ENCODE measurements at places on chromosomes 5 and 9.

- no peak overlapping the region for H3K27ac ChIP-seq
- DNase-seq: peak; percentile 13
- no peaks in the 10 kb centered on the region for H3K27me3 ChIP-seq
- H3K4me1 ChIP-seq: no peaks in the 10 kb centered on the region
- no peaks in the 10 kb centered on the region for H3K36me3 ChIP-seq
These were observed 384.5 kb upstream of the CDH6 start for GRCh38 chr5:30808996-30809395.

DNA sequence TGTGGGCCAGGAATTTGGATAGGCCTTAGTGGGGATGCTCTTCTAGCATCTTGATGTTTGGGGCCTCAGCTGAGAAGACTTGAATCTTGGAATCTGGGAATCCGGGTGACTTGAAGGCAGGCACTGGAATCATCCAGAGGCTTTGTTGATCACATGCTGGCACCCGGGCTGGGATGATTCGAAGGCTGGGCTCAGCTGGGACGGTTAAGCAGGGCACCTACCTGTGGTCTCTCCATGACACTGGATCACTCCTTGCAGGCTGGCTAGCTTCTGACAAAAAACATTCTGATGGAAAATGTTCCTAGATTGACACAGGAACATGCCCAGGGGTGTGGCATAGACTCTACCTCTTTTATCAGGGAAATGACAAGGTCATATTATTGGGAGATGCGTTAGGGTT lies 149.1 kb downstream of the TENT4A start:
- H3K27ac ChIP-seq: no peak overlapping the region
- no peaks in the 10 kb centered on the region for H3K4me1 ChIP-seq
- H3K4me3 ChIP-seq: no peak overlapping the region
- no peaks in the 10 kb centered on the region for H3K27me3 ChIP-seq
- H3K36me3 ChIP-seq: no peaks in the 10 kb centered on the region
- no peak for DNase-seq

- DNase-seq: no peak
- no peak overlapping the region for H3K4me3 ChIP-seq
- no peak overlapping the region for H3K27ac ChIP-seq
- H3K4me1 ChIP-seq: peaks cover 4% of the 10 kb centered on the region
- H3K27me3 ChIP-seq: no peaks in the 10 kb centered on the region
These were observed 6.1 kb downstream of the C7 start for GRCh38 chr5:40915341-40915926.

DNA sequence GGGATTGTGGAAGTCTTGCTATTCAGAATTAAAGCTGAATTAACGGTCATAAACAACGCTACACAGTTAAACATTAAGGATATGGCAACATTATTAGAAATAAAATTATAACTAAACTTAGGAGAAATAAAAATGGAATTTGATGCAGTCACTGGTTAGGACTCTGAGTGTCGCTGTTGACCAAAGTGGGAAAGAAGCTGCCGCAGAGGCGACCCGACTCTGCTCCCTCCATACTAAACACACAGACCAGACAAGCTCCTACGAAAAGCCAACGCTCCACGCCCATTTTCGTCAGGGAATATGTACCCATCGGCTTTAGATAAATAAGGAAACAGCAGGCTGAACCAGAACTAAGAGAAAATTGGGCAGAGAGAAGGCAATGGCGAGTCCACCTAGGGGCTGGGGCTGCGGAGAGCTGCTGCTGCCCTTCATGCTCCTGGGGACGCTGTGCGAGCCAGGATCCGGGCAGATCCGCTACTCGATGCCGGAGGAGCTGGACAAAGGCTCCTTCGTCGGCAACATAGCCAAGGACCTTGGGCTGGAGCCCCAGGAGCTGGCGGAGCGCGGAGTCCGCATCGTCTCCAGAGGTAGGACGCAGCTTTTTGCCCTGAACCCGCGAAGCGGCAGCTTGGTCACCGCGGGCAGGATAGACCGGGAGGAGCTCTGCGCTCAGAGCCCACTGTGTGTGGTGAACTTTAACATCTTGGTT lies at the start of gene PCDHGA5:
Gene PCDHGA5 (plus strand): TSS at position 211 of the 709 bp plus-strand sequence. CDS start 169 bp downstream, at position 380.
- no peaks in the 10 kb centered on the region for H3K36me3 ChIP-seq
- no peaks in the 10 kb centered on the region for H3K4me1 ChIP-seq
- peak; percentile 4 for DNase-seq
- H3K27me3 ChIP-seq: peaks cover 24% of the 10 kb centered on the region
- peak within 1 kb of the TSS; percentile 28 for H3K4me3 ChIP-seq

GRCh38 chr9:76374783-76375559 lies 19.3 kb downstream of the RFK start:
- H3K36me3 ChIP-seq: no peaks in the 10 kb centered on the region
- H3K27ac ChIP-seq: no peak overlapping the region
- peaks cover 29% of the 10 kb centered on the region for H3K4me1 ChIP-seq
- DNase-seq: peak; percentile 94
- H3K4me3 ChIP-seq: no peak overlapping the region

DNA sequence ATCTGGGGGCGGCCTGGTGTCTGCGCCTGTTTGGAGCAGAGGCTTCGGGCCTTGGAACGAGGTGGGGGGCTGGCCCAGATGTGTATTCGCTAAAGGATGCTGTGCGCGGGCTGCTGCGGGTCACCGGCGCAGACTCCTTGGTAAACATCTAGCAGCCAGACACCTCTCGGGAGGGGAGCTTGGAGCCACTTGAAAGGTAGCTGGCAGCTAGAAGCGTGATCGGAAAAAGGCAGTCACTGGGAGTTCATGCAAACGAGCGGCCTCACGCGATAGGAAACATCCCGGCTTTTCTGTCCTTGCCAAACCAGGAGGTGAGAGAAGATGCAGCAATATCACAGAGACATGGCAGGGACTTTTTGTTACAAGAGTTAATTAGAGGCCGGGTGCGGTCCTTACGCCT lies 8.1 kb downstream of the LAMC3 start:
- no peak overlapping the region for H3K27ac ChIP-seq
- H3K27me3 ChIP-seq: peaks cover 9% of the 10 kb centered on the region
- no peak for DNase-seq
- H3K4me1 ChIP-seq: no peaks in the 10 kb centered on the region
- H3K36me3 ChIP-seq: no peaks in the 10 kb centered on the region

GRCh38 chr5:89081360-89081759 lies 198.4 kb upstream of the MEF2C start:
- no peaks in the 10 kb centered on the region for H3K36me3 ChIP-seq
- no peak overlapping the region for H3K27ac ChIP-seq
